ENCODE measurements at places on chromosomes 6 and 20.

GRCh38 chr6:36691612-36692011 is 6.0 kb upstream of the RAB44 start:
- no peak for DNase-seq

DNA sequence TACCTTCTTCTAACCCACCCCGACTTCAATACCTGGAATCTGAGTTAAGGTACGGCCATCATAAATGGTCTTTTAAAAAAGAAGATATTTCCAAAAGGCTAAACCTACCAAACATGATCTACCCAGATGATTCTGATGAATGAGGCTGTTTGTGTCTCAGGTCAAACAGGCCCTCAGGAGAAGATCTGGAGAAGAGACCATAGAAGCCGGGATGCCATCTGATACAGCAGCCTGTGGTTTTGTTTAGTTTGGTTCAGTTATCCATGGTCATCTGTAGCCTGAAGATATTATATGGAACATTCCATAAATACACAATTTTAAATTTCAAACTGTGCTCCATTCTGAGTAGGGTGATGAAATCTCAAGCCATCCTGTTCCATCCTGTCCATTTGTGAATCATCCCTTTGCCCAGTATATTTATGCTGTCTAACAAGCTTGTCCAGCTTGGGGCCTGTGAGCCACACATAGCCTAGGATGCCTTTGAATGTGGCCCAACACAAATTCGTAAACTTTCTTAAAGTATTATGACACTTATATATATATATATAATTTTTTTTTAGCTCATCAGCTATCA is 4.0 kb upstream of the CAP2 start:
- no peak for DNase-seq

DNA sequence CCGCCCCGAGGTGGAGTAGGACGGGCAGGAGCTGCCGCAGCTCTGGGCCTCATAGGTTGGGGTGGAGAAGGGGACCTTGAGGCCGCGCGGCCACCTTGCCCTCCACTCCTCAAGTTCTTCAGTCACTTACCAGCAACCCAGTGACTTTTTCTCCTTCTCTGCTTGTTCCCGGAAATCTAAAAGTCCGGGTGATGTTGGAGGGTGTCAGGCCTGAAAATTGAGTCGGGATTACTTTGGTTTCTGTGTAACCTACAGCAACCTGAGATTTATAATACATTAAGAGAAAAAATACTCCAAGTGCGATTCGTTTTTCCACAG is 338 bp downstream of the RWDD1 start:
- DNase-seq, result no peak

DNA sequence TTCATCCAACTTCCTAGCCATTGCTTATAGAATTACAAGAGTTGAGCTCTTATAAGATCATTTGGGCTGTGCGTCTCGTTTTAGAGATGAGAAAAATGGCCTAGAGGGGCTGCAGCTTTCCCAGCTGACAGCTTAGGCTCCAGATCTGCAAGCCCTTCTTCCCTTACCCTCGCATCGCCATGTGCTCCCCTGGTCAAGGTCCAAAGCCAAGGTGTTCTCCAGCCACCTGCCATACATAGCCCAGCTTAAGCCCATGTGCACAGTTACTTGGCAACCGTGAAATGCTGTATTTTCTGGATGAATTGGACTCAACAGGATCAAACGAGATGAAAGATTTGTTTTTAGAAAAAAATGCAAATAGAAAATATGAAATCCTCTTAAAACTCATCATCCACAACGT is 7.9 kb downstream of the MAP3K4 start:
- DNase-seq, result no peak

- no peak for DNase-seq
Measured at GRCh38 chr20:17655865-17656479, 26.1 kb downstream of the RRBP1 start.

GRCh38 chr6:159044899-159045727 is at the start of gene TAGAP:
TAGAP (minus strand) TSS chr6:159044991; CDS start chr6:159044146, 845 bp downstream.
- no peak for DNase-seq

DNA sequence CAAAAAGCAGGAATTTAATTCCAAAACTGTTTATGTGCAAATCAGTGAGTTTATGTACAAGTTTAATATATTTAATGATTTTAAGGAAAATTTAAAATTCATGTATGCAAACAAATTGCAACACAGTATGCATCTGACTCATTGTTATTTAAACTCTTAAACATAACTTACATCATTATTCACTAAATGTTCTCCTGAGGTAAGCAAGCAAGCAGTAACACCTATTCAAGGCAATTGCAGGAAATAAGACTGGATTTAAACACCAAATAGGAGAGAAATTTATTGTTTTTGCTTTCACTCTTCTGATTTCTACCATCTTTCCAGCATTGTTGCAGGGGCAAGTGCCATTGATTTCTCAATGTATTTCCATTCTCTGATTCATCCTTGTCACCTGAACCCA is 239.5 kb downstream of the TFAP2A start:
- DNase-seq, result no peak

GRCh38 chr6:15359335-15359862 is 113.5 kb downstream of the JARID2 start:
- no peak for DNase-seq

DNA sequence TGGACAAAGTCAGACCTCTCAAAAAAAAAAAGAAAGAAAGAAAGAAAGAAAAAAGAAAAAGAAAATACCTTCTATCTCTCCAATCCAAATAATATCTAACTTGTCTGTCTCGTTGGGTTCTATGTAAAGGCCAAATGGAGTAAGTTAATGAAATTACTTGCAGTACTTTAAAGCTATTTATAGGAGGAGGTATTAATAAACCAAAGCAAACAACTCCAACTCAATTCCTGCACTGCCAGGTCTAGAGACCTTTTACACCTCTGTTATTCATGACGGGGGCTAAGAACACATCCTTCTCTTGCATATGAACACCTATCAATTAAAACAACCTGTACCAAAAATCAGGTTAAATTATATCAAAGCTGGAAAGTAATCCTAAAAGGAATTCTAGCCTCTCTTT is 80.6 kb downstream of the MAP3K5 start:
- no peak for DNase-seq

DNA sequence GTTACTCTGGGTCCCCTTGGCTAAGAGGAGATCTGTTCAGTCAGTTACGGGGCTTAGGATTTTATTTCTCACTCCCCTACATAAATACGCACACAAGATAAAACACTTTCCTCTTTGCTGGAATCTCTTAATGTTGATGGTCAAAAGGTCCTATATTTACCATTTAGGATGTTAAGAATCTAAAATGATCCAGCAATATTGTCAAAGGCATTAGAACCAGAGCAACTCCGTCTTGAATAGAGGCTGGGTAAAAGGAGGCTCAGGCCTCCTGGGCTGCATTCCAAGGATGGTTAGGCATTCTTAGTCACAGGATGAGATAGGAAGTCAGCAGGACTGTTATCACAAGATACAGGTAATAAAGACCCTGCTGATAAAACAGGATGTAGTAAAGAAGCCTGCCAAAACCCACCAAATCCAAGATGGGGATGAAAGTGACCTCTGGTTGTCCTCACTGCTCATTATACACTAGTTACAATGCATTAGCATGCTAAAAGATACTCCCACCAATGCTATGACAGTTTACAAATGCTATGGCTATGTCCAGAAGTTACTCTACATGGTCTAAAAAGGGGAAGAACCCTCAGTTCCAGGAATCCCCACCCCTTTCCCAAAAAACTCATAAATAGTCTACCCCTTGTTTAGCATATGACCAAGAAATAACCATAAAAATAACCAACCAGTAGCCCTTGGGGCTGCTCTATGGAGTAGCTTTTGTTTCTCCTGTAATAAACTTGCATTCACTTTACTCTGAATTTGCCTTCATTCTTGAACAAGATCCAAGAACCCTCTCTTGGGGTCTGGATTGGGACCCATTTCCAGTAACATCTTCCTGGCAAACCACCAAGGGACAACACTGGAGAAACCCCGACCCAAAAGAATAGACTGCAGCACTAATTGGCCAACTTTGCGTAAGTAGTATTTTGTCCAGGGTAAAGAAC is 107.5 kb downstream of the DTNBP1 start:
- DNase-seq, result no peak

GRCh38 chr6:33417128-33417902 is 592 bp downstream of the CUTA start:
- DNase-seq, result no peak

DNA sequence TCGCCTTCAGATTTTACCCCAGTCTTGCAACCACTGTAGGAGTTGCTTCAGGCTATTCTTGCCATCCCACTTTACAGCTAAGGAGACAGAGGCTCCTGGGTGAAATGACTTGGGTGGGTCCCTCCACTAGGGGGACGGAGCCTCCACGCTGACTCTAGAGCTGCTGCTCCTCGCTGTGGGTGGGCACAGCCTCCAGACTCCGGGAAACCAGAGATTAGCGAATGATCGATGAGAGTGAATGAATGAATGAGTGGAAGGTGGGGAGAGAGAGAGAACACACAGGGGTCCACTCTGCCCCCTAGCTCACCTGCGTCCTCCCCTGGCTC is 10.4 kb downstream of the ZBP1 start:
- no peak for DNase-seq

GRCh38 chr20:8627340-8628004 is 441.4 kb upstream of the PLCB4 start:
- no peak for DNase-seq

GRCh38 chr6:41935685-41936072 is 5.9 kb downstream of the CCND3 start:
- no peak for DNase-seq

DNA sequence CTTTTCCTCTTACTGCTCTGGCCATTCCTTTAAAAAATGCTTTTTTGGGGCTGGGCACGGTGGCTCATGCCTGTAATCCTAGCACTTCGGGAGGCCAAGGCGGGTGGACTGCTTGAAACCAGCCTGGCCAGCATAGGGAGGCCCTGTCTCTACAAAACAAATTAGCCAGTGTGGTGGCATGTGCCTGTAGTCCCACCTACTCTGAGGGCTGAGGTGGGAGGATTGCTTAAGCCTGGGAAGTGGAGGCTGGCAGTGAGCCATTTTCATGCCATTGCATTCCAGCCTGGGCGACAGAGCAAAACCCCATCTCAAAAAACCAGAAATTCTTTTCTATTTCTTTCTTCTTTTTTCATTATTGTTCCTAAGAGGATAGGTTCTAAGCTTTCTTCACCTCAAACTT is 36.9 kb upstream of the RNF144B start:
- no peak for DNase-seq

- no peak for DNase-seq
Measured at GRCh38 chr6:47146431-47147174, 104.5 kb upstream of the ADGRF1 start.

DNA sequence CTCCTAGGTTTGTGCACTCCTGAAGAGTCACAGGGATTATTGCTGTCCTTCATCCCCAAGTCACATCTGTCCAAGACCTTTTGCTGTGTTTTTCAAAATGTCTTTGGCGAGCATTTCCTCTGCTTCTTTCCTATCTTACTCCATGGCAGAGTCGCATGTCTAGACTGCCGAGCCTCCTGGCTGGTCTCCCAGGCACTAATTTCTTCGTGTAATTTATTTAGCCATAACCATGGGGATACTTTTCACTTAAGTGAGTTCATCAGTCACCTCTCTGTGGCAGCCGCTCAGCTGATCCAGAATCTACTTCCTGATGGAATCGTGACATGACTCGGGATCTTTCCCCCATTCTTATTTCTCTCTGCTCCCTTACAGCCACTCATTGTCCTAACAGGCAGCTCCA is 25.8 kb downstream of the ADGRF5 start:
- no peak for DNase-seq

- no peak for DNase-seq
Measured at GRCh38 chr20:25090492-25091429, 8.8 kb upstream of the VSX1 start.

GRCh38 chr6:25548451-25548850 is 103.6 kb upstream of the SCGN start:
- DNase-seq, result no peak

DNA sequence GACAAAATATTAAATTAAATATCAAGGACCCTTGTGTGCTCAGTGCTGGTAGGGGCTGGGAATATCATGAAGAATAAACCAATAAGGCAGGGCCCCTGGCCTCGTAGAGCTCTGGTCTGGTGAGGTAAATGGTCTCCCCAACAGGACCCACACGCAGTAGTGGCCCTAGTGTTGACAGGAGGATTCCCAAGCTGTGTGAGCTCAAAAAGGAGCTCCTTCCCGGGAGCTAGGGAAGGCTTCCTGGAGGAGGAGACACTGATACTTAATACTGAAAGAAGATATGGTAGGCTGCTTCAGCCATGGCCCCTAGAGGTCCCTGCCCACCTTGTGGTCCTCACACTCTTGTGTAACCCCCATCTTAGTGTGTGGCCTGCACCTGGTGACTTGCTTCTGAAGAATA is 209.1 kb downstream of the NFATC2 start:
- DNase-seq, result no peak

- no peak for DNase-seq
Measured at GRCh38 chr20:19828232-19828631, 70.2 kb downstream of the RIN2 start.

DNA sequence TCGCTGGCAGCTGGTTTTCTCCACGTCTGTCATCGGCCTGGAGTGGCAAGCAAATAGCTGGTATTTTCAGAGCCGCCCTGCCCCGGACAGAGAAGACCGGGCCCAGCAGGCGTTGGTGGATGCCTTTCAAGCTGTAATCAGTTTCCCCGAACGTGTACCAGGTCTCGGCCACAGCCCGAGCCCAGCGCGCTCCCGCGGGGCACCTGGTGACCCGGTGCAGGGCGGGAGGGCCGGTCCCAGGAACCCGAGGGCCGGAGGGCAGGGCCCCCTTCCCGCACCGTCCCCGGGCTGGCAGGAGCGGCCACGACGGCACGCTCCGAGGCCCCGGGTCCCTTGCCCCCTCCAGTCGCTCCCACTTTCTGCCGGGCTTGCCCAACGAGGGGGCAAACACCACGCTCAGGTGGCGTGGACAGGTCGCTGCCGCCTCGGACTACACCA is 348 bp upstream of the PYGB start:
- peak; percentile 91 for DNase-seq

- DNase-seq, result no peak
Measured at GRCh38 chr6:85574932-85575598, 18.6 kb downstream of the SNX14 start.

DNA sequence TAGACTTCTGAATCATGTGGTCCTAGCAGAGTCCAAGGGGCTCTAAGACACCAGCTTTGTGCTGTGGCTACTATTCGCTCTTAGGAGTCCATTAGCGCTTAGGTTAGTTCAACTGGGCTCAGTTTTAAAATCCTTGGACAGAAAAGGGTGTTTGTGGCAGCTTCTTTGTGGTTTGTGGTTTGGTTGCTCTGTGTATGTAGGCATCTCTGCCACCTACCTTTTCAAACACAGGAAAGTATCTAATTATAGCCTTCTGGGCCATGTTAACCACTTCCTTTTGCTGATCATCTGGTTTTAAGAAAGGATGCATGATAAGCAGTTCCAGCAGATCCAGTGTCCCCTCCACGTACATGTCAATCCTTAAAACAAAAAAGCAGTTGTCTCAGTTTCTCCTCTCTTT is 10.8 kb downstream of the GSTA4 start:
- no peak for DNase-seq

GRCh38 chr6:118580585-118581419 is 32.7 kb downstream of the PLN start:
- no peak for DNase-seq

DNA sequence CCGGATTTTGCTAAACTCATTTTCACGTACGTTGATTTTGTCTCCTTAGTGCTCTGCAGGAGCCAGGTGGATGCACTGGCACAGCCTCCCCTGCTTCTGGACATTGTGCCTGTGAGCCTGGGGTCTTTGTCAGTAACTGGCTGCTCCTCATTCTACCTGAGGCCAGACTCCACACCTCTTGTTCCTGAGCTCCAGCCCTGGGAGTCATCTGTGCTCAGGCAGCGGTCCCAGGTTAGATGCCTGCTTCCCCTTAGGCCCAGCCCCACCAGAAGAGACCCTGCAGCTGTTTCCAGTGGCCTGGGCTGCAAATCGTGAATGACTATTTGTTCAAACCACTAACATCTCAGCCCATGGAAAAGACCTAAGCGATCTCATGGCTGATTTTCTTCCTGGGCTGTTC is 129.1 kb downstream of the ERMARD start:
- no peak for DNase-seq
